CD4-positive, alpha-beta T cell treated with Interleukin-21 for 1 hour (primary cell): ENCODE measurements at places on chromosomes 4 and X.

DNA sequence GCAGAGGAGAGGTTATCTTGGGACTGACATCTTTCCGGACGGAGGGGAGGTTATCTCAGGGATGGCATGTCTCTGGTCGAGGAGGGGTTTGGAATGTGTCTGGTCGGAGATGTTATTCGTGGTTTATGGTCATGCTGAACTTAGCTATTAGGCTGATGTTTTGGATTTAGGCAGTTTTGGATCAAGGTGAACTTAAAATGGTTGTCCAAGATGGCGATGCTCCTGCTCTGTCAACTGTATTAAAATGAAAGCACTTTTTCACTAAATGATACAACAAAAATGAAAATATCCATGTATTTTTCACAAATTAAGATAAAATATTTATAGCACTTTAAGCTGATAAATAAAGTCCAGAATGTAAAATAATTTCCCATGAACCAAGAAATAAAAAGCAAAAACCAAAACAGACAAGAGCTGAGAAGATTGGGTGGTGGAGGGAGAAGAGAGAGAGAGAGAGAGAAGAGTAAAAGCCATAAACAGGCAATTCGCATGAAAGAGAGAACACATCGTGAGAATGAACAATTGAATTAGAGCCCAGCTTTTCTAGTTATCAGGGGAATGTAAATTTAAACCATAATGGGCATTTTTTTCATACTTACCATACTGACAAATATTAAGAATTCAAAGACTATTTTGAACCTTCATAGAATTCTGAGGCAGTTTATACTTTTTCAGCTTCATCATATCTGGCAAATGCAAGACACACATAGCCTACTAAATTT, 2236.0 kb upstream of the AGA start:
- no peak for DNase-seq

- no peak for DNase-seq
Measured at GRCh38 chr4:15868111-15868510, 70.4 kb downstream of the FGFBP1 start.

GRCh38 chr4:53635697-53636483, 44.6 kb upstream of the LNX1 start:
- DNase-seq, result no peak

DNA sequence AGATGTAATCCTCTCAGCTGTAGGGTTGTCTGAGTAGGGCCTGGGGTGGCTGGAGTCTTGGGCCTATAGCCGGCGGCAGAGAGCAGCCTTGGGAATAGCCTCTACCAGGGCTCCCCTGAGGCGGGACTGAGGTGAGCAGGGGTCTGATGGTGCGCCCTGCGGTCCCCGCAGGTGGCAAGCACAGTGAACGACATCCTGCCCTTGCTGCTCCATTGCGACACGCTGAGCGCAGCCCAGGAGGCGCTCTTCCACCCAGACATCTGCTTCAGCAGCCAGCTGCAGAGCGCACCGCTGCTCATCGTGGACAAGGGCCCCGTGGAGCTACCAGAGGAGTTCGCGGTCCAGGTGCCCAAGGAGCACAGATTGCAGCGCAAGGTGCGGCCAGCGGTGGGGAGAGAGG, 317.0 kb downstream of the ADGRL3 start:
- no peak for DNase-seq

GRCh38 chr4:17528551-17529165, 13.7 kb downstream of the CLRN2 start:
- DNase-seq, result no peak

GRCh38 chr4:160811956-160812355, 1351.8 kb downstream of the FSTL5 start:
- no peak for DNase-seq

GRCh38 chrX:120664081-120664480, 34.2 kb upstream of the C1GALT1C1 start:
- peak; percentile 24 for DNase-seq
